T-helper 2 cell treated with Interferon-gamma antibody and Interleukin-4, amounts not matched to agents 5 μg/mL and 100 μg/mL, for 36 hours (primary cell): ENCODE measurements at places on chromosomes 4 and X.

- H3K36me3 ChIP-seq = peaks cover 5% of the 10 kb centered on the region
- no peaks in the 10 kb centered on the region for H3K27me3 ChIP-seq
- DNase-seq = peak; percentile 58
- H3K4me3 ChIP-seq = peak overlapping the region; percentile 50
- peaks cover 52% of the 10 kb centered on the region for H3K4me1 ChIP-seq
Observed at GRCh38 chr4:26192899-26193869, 127.6 kb upstream of the RBPJ start.

DNA sequence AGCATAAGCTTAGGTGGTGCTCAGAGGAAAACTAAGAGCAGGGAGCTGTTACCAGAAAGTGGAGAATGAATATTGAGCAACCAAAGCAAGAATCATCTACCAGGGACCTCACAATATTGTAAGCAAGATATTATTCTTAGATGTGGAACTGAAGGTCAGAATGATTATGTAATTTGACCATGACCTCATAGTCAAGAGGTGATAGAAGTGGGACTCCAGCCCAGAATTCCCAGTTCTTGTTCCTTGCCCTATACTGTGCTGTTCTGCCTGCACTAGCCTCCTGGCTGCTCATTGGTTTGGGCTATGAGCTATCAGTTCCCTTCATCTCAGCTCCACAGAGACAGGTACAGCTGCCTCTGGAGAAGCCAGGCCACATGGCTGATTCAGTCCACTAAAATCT lies 229.4 kb downstream of the LDB2 start:
- H3K27me3 ChIP-seq = no peaks in the 10 kb centered on the region
- no peaks in the 10 kb centered on the region for H3K4me1 ChIP-seq
- H3K4me3 ChIP-seq = no peak overlapping the region
- DNase-seq = no peak
- no peak overlapping the region for H3K27ac ChIP-seq
- no peaks in the 10 kb centered on the region for H3K36me3 ChIP-seq

DNA sequence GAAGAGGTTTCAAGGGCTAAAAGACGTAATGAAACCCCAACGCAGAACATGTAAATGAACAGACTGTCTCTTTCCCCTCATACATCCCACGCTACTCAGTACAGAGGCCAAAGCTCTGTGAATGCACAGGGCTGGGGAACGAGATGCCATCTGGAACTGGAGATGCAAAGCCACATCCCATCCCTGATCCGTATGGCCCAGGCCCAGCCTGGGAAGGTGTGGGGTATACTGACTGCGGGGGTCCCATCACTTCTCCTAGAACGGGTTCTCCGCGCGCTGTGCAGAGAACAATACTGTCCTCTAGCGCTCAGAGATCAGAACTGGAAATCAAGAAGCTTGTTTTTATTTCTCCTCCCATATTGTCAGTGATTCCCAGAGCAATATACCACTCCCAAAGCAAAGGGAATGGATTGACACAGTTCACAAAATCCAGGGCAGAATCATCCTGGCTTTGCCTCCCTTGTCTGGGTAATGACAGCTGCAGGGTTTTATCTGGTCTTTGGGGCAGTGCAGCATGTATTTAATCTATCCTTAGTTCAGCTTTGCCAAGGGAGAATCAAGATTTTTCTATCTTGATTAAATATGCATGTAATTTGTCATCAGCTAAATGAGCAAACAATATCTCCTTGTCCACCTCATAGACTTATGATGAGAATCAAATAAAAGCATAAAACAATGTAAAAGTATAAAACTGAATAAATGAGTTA lies 47.3 kb upstream of the TLR3 start:
- H3K27ac ChIP-seq = no peak overlapping the region
- H3K27me3 ChIP-seq = peaks cover 2% of the 10 kb centered on the region
- no peaks in the 10 kb centered on the region for H3K36me3 ChIP-seq
- no peak overlapping the region for H3K4me3 ChIP-seq
- no peak for DNase-seq
- H3K4me1 ChIP-seq = no peaks in the 10 kb centered on the region

- H3K4me3 ChIP-seq = no peak overlapping the region
- no peaks in the 10 kb centered on the region for H3K4me1 ChIP-seq
- H3K27ac ChIP-seq = no peak overlapping the region
- no peaks in the 10 kb centered on the region for H3K27me3 ChIP-seq
Observed at GRCh38 chr4:69781458-69782418, 21.3 kb upstream of the SULT1B1 start.

DNA sequence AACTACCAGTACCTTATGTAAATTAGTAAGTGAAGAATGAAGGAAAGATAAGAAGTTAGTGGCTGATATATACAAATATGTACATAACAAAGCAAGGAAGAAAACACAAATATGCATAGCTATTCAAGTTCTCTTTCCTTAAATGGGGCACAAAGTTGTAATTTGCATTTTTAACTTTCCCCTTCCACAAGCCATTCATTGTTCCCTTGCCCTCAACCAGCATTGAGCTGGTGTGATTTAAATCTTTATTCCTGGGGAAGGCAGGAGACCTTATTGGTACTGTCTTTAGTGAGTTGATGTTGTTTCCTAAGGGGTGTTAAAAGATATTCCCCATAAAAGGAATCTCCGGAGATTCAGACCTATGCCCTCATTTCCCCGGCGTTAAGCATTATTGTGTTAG lies 735.3 kb downstream of the PCDH18 start:
- H3K4me1 ChIP-seq = no peaks in the 10 kb centered on the region
- H3K27me3 ChIP-seq = no peaks in the 10 kb centered on the region
- H3K36me3 ChIP-seq = no peaks in the 10 kb centered on the region

- DNase-seq = peak; percentile 83
- peaks cover 66% of the 10 kb centered on the region for H3K4me1 ChIP-seq
- peak overlapping the region; percentile 91 for H3K4me3 ChIP-seq
- H3K27me3 ChIP-seq = no peaks in the 10 kb centered on the region
Observed at GRCh38 chr4:6688879-6689505, 4.7 kb upstream of the S100P start.

- no peak overlapping the region for H3K27ac ChIP-seq
- DNase-seq = no peak
- no peaks in the 10 kb centered on the region for H3K4me1 ChIP-seq
- peaks cover 15% of the 10 kb centered on the region for H3K27me3 ChIP-seq
Observed at GRCh38 chr4:76758290-76758882, 139.6 kb downstream of the SOWAHB start.

DNA sequence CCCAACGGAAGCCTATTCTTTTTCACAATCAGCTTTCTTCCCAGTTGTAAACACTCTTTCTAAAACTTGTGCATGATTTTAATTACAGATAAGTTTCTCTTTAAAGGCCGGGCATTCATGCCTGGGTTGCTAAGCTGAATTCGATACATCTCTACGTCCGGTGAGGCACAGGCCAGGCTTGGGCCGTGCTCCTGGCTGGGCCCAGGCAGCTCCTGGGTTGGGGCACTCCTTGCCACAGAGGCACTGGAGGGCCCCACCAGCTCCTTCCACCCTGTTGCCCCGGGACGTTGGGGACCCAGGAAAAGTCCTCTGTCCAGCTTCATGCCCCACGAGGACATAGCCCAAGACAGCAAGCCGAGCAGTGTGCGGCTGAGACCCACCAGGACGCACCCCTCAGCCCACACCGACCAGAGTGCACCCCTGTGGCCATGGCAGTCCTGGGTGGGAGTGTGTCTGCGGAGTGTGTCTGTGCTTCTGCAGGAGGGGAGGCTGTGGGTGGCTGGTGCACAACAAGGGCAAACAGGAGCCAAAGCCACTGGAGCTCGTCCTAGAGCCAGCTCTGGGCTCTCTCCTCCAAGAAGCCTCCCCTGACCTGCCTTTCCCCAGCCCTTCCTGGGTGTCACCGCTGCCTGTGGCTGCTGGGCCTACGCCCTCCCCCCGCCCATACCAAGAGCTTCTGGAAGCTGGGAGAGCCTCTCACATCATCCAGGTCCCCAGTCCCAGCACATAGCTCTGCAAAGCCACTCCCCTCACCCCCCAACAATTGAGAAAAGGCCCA lies 128.0 kb upstream of the NKX1-1 start:
- H3K4me3 ChIP-seq = no peak overlapping the region
- no peaks in the 10 kb centered on the region for H3K4me1 ChIP-seq
- H3K27me3 ChIP-seq = peaks cover 3% of the 10 kb centered on the region
- H3K36me3 ChIP-seq = no peaks in the 10 kb centered on the region

- H3K27me3 ChIP-seq = no peaks in the 10 kb centered on the region
- no peak overlapping the region for H3K4me3 ChIP-seq
- no peaks in the 10 kb centered on the region for H3K4me1 ChIP-seq
- no peak overlapping the region for H3K27ac ChIP-seq
- H3K36me3 ChIP-seq = no peaks in the 10 kb centered on the region
Observed at GRCh38 chrX:8049827-8050226, 121.2 kb downstream of the VCX2 start.

DNA sequence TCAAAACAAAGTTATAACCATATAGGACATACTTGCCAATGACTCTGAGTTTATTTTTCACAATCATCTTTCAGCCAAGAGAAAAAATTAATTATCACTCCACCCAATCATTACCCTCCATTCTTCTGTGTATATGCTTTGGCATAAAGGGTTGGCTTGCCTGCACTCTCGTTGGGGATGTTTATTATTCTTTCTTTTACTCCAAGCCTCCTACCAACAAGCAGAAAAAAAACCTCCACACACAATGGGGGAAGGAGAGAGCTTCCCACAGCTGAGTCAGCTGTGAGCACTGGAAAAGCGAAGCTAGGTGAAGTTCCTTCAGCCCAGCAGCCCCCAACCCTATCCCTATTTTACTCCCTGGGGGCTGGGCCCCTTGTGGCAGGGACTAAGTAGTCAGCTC lies 1.5 kb downstream of the OPHN1 start:
- peaks cover 60% of the 10 kb centered on the region for H3K27me3 ChIP-seq
- no peak overlapping the region for H3K4me3 ChIP-seq
- peaks cover 3% of the 10 kb centered on the region for H3K4me1 ChIP-seq
- H3K36me3 ChIP-seq = no peaks in the 10 kb centered on the region
- no peak overlapping the region for H3K27ac ChIP-seq

- peaks cover 39% of the 10 kb centered on the region for H3K36me3 ChIP-seq
- peaks cover 14% of the 10 kb centered on the region for H3K4me1 ChIP-seq
- DNase-seq = no peak
- H3K27ac ChIP-seq = no peak overlapping the region
- no peak overlapping the region for H3K4me3 ChIP-seq
Observed at GRCh38 chrX:70338290-70338689, 48.4 kb downstream of the KIF4A start.

DNA sequence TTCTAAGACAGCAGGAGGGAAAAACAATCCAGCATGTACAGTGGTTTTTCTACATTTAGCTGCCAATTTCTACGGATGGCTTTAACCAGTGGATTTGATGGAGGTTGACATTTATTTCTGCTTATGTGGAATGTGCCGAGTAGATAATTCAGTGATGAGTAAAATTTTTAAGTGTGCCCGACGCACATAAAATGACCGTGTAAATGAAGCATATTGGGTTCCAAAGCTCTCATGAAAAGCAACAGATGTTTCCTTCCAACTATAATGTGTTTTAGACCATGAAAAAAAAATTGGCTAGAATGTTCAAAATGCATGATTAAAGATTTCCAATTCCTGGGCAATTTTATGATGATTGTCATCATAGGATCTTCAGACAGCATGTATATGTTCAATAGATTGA lies 14.1 kb downstream of the INPP4B start:
- H3K27me3 ChIP-seq = no peaks in the 10 kb centered on the region
- H3K27ac ChIP-seq = no peak overlapping the region
- H3K36me3 ChIP-seq = no peaks in the 10 kb centered on the region
- no peak for DNase-seq
- H3K4me1 ChIP-seq = no peaks in the 10 kb centered on the region
- H3K4me3 ChIP-seq = no peak overlapping the region

GRCh38 chrX:9557521-9557920 lies 92.7 kb downstream of the TBL1X start:
- no peak overlapping the region for H3K4me3 ChIP-seq
- H3K27ac ChIP-seq = no peak overlapping the region
- H3K27me3 ChIP-seq = no peaks in the 10 kb centered on the region
- peaks cover 1% of the 10 kb centered on the region for H3K36me3 ChIP-seq

DNA sequence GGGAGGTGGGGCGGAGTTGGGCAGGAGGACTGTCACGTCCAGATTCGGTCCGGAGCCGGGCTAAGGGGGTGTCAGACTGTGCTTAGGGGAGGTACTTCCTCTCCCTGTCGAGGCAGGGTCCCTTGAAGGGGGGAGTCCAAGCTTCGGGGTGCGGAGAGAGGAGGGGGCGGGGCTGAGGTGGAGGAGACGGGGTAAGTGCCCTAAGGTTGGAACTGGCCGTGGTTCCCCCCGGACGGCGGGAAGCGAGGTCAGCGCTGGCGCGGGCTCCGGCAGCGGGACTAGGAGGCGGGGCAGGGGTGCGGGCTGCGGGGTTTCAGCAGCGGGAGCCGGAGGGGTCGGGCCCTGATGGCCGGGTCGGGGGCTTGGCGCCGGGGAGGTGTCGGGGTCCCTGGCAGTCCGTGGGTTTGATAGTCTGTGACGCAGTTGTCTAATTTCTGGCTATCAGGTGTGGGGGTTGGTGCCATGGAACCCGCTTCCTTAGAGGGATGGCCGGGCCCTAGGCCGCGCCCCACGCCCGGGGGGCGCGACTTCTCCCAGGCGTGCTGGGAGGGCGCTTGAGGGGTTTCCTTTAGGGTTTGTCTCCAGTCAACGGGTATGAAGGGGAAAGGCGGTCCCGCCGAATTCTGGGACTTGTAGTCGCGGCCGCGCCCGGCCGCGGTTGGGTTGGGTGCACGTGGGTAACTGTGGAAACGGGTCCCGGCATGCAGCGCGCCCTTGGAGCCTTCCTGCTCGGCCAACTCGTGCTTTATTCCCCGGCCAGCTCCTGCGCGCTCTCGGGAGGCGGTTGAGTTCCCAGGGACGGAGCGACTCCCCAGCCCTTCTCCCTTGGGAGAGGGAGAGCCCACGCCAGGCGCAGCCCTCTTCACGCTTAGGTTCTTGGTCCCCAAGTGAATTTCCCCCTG lies 1.5 kb downstream of the DCUN1D4 start:
- DNase-seq = peak; percentile 80
- peaks cover 8% of the 10 kb centered on the region for H3K36me3 ChIP-seq
- peak overlapping the region; percentile 86 for H3K4me3 ChIP-seq
- H3K27ac ChIP-seq = peak overlapping the region; percentile 89
- peaks cover 3% of the 10 kb centered on the region for H3K27me3 ChIP-seq

- H3K36me3 ChIP-seq = no peaks in the 10 kb centered on the region
- no peak overlapping the region for H3K4me3 ChIP-seq
- no peaks in the 10 kb centered on the region for H3K4me1 ChIP-seq
- DNase-seq = no peak
Observed at GRCh38 chr4:171924746-171925376, 111.7 kb downstream of the GALNTL6 start.

DNA sequence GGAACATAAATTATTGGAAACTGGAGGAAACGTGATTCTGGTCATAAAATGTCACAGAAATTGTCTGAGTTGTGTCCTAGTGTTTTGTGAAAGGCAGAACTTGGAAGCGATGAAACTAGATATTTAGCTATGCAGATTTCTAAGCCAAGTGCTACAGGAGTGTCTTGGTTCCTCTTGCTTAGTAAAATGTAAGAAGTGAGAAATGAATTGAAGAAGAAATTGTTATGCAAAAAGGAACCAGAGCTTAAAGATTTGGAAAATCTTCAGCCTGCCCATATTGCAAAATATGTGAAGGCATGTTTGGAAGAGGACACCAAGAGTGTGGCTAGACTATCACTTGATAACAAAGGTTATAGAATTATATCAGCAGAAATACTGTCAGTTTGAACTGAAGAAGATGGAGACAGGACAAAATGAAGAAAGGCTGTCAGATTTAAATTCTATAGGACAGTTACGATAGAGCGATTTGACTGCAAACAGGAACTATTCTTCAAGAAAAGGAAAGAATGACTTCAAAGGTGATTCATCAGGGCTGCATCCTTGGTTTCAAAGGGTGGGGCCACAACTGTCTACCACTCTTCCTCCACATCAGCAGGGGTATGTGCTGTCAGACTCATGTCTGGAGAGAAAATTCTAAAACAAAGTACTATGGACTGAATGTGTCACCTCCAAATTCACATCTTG lies 9.4 kb upstream of the CDS1 start:
- no peak for DNase-seq
- no peaks in the 10 kb centered on the region for H3K36me3 ChIP-seq
- peaks cover 10% of the 10 kb centered on the region for H3K4me1 ChIP-seq
- no peak overlapping the region for H3K4me3 ChIP-seq
- no peak overlapping the region for H3K27ac ChIP-seq
